ENCODE measurements at places on chromosomes 6 and 20. TPM values are rescaled to one million over a fixed set of nuclear protein-coding genes. Genes with fewer than 3 reads are reported as not detected.

Gene EPHA7
- total RNA-seq, result not detected

Gene TLDC2
- total RNA-seq, result not detected

Gene GNRH2
- total RNA-seq, result 0.42 TPM

Gene SRSF12
- 0.81 TPM for total RNA-seq

Gene RAD21L1
- total RNA-seq, result not detected

Gene TBXT
- not detected for total RNA-seq

DNA sequence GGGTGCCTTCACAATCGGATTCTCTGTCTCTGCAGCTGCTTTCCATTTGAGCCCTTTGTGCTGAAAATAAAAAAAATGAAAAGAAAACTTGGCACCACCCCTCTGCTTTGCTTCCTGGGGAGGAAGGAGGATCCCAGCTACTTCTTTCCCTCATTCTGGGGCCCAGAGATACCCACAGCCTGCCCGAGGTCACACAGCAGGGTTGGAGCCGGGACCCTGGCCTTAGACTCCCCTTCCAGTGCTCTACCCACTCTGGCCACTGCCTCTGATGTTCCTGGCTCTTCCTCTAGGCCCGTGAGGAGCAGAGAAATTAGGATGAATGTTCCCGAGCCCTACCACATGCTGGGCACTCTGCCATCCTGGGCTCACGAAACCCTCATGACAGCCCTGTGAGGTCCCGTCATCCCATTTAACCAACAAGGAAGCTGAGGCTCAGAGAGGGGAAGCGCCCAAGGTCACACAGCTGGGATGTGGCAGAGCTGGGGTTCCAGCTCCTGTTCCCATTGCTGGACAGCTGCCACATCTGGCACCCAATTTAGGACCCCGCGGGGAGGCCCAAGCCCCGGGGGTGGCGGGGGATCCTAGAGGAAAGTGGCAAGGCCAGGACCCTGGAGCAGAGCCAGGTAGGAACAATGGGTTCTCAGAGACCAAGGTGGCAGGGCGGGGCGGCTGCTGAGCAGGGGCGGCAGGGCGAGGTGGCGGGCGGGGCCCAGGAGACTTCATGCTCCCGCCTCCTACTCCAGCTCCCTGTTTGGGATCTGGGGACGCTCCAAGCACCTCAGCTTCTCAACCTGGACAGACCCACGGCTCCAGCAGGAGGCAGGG lies 76.6 kb downstream of the CEBPB start:
- no peak for DNase-seq

GRCh38 chr6:35583893-35584688 lies 71.4 kb upstream of the TULP1 start:
- DNase-seq, result peak; percentile 72

GRCh38 chr6:159468994-159469393 lies 224.0 kb downstream of the SOD2 start:
- no peak for DNase-seq

DNA sequence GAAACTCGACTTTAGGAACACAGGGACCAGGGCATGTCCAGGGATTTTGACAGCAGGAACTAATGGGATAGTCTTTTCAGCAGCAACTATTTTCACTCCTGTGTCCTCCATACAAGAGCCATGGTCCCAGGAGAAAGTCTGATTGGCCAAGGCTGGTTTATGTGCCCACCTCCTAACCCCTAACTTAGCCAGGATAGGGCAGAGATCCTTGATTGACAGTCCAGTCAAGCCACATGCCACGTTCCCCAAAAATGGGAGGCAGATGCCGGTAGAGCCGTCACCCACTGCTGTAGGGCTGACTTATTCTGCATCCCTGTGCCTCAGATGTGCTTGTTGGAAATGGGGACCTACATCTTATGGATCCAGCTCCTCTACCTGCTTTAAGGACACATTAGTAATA lies 22.3 kb downstream of the SLC2A10 start:
- no peak for DNase-seq

- no peak for DNase-seq
Measured at GRCh38 chr6:42973926-42974325, 5.1 kb downstream of the PEX6 start.

- DNase-seq, result no peak
Measured at GRCh38 chr20:50188879-50189680, 1.6 kb upstream of the CEBPB start.

Measured in CD8-positive, alpha-beta memory T cell (primary cell).